T-helper 9 cell (primary cell): ENCODE measurements at places on chromosomes 7 and 10.

DNA sequence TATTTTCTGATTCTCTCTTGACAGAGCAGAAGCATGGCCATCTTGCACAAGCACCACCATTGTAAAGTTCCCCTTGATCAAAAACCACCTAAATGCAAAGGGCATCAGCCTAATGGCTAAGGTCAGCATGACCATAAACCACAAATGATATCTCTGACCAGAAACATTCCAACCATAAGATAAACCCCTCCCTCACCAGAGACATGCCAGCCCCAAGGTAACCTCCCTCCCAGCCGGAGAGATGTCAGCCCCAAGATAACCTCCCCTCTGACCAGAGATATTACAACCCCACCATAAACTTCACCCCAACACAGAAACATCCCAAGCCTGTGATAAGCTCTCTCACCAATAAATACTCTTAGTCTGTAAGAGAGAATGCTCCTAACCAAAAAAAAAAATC is 72.1 kb upstream of the CDK1 start:
- DNase-seq, result no peak

- no peak for DNase-seq
Measured at GRCh38 chr10:29241925-29242324, 46.9 kb upstream of the LYZL1 start.

- no peak for DNase-seq
Measured at GRCh38 chr7:93364806-93365205, 132.6 kb downstream of the VPS50 start.

DNA sequence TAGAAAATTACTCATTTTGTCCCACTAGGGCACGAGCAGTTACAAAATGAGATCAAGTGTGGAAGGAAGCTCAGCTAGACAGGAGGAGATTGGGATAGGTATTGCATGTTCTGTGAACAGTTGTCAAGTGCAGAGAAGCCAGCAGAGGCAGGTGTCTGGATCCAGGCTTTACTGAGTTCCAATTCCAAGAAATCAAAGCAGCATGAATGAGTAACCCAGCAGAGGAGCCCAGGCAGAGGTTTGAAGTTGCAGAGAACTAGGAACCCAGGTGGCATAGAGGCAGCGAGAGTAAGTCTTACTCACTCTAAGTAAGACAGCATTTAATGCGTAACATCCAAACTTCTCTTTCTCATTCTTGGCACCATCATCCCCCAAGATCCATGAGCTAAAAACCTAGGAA is 11.8 kb downstream of the MRC1 start:
- no peak for DNase-seq

GRCh38 chr10:22325272-22326144 is 4.6 kb downstream of the BMI1 start:
- DNase-seq, result peak; percentile 75

- DNase-seq, result no peak
Measured at GRCh38 chr7:111173528-111173927, 82.6 kb downstream of the LRRN3 start.

DNA sequence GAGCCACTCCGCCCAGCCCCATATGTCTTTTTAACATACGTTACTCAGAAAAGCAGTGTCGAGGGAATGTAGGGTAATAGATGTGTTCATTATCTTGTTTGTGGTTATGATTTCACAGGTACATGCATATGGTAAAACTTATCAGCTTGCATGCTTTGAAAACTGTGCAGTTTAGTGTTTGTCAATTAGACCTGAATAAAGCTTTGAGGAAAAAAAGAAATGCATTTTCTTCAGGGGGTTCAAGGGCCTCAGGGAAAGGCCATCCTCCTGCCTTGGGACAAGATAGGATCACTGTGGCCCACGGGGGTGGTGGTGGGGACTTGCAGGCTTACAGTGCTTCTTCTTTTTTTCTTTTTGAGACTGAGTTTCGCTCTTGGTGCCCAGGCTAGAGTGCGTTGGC is 16.0 kb upstream of the C10orf95 start:
- no peak for DNase-seq

DNA sequence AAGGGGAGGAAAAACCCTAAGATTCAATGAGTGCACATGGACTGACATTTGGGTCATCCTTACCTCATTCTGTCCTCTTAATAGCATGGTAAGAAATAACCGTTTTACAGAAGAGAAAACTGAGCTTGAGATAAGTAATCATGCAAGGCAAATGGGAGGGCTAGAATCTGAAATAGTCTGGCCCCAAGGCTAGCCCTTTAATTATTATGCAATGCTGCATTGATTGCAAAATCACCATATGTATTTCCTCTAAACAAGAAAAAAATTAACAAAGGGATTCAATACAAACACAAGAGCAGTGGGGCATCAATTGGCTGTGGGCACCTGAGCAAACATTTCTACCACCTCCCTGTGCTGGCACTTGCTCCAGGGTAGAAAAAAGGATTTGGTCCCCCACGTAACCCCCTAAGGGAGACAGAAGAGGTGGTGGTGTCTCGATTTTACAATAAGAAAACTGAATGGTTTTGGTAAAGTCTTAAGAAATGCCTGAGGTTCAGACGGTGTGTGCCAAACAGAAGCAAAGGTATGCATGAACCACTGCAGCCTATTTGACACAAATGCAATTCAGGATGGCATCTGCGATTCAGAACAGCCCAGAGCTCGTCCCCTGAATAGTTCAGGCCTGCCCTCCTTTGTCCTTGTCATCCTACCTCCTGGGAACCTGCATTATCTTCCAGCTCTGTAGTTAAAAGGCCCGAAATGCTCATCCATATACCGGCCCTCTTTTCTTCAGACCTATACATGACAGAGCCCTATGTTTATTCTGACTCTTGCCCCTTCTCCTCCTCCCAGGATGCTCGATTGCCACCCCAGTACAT is 23.6 kb downstream of the PIP4K2A start:
- no peak for DNase-seq

DNA sequence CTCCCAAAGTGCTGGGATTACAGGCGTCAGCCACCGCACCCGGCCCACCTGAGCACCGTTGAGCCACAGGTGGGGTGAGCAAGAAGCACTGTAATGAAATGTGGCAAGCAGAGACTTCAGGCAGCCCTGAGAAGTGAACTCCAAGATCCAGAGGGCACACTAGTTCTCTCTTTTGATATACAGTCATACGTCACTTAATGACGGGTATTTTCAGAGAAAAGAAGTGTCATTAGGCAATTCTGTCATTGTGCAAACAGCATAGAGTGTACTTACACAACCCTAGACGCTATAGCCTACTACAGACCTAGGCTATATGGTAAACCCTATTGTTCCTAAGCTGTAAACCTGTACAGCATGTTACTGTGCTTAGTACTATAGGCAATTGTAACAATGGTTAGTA is 7.9 kb downstream of the PANK1 start:
- no peak for DNase-seq

DNA sequence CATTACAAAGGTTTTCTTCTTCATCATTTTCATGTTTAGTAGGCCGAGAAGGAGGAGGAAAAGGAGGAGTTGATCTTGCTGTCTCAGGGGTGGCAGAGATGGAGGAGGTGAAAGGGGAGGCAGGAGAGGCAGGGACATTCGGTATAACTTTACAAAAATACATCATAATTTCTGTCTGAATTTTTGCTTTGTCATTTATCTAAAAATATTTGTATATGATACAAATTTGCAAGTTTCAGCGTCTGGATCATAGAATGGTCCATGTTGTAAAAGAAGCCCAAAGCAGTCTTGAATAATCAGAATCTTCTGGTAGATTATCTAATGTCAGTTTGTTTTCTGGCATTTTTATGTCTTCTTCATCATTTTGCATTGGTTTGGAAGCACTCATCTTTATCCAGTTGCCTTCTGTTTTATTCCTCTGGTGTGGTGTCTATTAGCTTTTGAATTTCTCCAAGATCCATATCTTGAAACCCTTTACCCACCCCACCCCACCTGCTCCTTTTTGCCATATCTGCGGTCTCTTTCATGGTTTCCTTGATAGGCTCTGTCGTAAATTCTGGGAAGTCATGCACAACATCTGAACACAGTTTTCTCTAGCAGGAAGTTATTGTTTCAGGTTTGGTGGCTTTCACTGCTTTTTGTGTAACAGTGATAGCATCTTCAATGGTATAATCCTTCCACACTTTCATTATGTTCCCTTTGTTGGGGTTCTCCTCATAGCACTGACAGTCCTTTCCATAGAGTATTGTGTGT is 95.0 kb downstream of the ST7 start:
- DNase-seq, result no peak

GRCh38 chr7:91946549-91946948 is 5.9 kb downstream of the AKAP9 start:
- no peak for DNase-seq

DNA sequence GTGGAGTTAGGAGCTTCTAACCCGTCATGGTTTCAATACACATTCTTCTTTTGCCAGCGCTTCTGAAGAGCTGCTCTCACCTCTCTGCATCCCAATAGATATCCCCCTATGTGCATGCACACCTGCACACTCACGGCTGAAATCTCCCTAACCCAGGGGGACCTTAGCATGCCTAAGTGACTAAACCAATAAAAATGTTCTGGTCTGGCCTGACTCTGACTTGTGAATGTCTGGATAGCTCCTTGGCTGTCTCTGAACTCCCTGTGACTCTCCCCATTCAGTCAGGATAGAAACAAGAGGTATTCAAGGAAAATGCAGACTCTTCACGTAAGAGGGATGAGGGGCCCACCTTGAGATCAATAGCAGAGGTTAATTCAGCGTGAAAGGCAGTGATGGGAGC is 22.4 kb downstream of the PRSS2 start:
- DNase-seq, result no peak

DNA sequence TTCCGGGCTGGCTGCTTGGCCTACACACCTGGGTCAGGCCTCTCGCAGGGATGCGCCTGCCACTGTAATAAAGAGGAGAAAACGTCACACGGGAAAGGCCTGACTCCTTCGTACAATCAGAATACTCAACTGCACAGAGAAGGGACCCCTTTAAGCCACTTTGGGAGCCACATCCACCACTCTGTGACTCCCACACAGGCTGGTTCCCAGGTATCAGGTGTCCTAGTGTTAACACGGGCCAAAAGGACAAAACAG is 5.8 kb upstream of the ZNF736 start:
- no peak for DNase-seq

- DNase-seq, result no peak
Measured at GRCh38 chr10:22466763-22467334, 121.6 kb downstream of the SPAG6 start.

DNA sequence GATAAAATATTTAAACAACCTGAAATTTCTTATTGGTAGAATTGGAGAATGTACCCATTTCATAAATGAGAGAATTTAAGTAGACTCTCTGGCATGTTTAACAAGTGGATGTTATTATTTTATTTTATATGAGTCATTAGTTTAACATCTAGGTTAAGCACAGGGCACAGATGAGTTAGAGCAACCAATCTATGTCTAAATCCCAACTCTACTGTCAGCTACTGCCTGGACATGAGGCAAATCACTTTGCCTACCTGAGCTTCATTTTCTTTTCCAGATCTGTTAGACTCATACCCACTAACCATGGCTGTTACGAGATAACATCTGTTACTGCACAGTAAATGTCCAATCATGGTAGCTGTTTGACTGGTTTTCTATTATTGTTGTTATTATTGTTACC is 251.1 kb downstream of the INHBA start:
- DNase-seq, result no peak

DNA sequence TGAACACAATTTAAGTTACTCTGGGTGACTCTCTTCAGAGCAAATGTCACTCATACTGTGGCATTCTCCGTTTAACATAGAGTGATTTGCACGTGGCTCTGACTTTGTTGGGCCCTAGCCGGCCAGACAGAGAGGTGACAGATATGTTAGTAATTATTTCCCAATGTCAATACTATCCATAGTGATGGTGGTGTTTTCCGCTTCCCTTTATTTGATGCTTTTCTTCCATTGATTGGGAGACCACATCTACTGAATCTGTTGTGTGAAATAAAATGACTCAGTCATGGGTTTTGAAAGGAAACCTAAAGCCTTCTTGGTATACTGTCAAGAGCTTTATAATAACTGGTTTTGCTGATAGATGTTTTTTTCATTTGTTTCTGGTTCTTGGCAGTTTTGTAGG is 7.4 kb downstream of the AVL9 start:
- no peak for DNase-seq

- DNase-seq, result no peak
Measured at GRCh38 chr7:134942690-134943466, 43.4 kb upstream of the AGBL3 start.

- DNase-seq, result peak; percentile 9
Measured at GRCh38 chr10:113108194-113108835, 158.3 kb downstream of the TCF7L2 start.

- DNase-seq, result no peak
Measured at GRCh38 chr10:3424111-3424851, 251.7 kb upstream of the PITRM1 start.

- no peak for DNase-seq
Measured at GRCh38 chr10:114607358-114607998, 50.6 kb downstream of the ABLIM1 start.

DNA sequence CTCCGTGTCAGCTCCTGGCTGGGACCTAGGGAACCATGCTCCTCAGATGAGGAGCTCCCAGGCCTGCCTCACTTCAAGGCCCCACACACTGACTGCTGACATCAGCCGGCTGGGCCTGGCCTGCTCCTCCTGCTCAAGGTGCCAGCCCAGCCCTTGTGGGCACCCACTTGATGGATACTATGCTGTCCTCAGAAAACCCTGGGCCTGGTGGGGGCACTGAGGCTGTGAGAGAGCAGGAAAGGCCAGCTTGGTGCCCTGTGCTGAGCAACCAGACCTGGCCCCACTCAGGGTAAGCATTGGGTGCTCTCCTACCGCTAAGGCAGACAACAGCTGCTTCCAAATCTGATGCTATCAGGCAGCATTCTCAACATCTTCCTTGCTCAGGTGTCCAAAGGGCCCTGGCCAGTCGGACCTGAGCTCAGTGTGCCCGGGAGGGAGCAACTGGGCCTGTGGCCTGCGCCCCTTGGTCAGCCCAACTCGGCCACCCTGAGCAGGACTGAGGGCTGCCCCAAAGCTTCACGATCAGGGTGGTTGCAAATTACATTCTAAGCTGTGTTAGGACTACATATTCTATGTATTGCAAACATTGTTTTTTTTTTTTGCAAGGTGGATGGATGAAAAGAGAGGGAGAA is 21.9 kb upstream of the ANTXRL start:
- DNase-seq, result no peak

- DNase-seq, result no peak
Measured at GRCh38 chr10:105041956-105042355, 400.9 kb downstream of the SORCS3 start.

DNA sequence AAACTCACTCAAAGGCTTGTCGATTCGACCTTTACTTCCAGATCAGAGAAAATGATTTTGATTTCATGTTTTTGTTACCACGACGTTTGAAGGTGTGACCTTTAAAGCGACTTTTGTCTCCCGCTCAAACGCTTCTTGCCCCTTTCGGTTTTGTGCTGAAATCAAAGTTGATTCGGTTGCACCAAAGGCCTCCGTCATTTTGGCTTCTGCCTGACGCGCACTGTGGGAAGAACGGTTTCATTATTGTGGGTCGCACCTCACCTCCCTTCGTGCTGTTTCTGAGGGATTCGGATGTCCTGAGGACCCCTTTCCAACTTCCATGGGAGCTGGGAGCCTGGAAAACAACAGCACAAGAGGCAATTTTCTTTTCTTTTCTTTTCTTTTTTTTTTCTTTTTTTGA is 176.9 kb downstream of the DNAJB6 start:
- no peak for DNase-seq
